ENCODE measurements at places on chromosomes 12 and 14.

DNA sequence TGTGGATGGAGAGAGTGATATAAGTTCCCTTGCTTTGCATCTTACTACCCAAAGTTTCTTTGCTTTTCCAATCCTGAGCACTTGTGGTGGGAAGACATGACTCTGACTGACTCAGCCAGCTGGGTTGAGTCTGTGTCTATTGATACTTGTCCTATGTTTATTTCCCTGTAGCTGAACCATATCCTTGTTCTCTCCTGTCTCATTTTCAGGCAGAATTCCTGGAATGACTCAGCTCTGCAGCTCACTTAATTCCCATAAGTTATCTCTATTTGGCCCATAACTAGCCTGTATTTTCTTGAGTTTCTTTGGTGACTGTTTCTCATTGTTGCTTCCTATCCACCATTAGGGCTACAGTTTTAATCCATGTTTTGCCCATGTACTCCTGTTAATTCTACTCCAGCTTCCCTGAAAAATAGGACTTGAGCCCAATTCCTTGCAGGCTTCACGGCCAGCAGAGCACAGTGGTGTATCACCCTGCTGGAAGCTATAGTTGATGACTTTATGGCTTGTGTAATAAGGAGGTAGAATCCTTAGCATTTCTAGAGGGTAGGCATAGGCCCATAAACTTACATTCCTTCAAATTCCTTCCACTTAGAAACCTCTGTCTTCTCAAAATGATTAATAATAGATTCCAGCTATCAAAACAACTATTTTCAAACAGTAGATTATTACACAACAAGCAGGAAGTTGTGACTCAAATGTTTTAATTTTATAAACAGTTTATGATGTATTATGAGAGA, 183.1 kb downstream of the TMTC3 start:
- DNase-seq: no peak

DNA sequence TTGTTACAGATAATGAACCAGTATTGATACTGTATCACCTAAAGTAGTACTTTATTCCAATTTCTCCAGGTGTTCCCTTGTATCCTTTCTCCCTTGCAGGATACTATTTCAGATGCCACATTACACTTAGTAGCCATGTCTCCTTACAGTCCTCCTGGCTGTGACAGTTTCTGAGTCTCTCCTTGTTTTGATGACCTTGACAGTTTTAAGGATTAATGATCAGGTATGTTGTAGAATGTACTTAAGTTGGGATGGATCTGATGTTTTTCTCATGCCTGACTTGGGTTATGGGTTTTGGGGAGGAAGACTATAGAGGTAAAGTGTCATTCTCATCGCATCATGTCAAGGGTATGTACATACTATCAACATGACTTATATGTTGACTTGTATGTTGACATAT, 193.6 kb downstream of the ADGRD1 start:
- DNase-seq: no peak

- no peak for DNase-seq
These were observed 132.9 kb downstream of the CEP83 start for GRCh38 chr12:94326727-94327126.

DNA sequence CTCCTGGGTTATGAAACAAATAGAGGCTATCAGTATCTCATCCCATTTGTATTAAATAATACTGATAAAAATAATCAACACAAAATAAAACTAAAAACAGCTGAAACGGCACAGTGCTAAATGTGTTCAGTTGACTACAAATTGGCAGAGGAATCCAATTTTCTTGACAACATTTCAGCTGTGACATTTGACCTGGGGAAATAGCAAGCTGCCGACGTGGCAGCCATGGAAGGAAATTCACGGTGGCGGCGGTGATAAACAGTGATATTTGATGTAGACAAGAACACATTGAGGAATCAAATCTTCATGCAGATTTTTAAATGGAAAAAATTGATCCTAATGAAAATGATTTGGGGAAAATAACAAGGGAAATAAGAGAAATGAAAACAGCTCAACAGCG, 159.1 kb upstream of the RTL1 start:
- DNase-seq: no peak

- DNase-seq: no peak
These were observed 64.3 kb upstream of the DIO3 start for GRCh38 chr14:101496776-101497683.

DNA sequence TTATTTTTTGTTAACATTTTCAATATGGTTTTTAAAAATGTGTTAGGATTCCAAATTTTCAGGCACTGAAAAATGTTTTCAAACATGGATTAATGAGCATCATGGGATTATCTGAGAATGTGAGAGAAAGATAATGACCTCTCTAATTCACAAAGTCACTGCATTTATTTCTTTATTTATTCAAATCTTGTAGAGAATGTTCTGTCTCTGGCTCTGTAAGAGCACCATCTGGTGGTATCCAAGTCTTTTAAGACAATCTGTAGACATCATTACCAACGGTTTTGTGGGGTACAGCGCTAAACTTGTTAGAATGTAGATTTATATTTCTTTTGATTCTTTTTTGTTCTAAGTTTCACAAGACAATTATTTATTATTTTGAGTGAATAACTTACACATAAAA, 956.0 kb upstream of the NOVA1 start:
- no peak for DNase-seq

GRCh38 chr12:121773011-121773777, 20.3 kb downstream of the RHOF start:
- no peak for DNase-seq

DNA sequence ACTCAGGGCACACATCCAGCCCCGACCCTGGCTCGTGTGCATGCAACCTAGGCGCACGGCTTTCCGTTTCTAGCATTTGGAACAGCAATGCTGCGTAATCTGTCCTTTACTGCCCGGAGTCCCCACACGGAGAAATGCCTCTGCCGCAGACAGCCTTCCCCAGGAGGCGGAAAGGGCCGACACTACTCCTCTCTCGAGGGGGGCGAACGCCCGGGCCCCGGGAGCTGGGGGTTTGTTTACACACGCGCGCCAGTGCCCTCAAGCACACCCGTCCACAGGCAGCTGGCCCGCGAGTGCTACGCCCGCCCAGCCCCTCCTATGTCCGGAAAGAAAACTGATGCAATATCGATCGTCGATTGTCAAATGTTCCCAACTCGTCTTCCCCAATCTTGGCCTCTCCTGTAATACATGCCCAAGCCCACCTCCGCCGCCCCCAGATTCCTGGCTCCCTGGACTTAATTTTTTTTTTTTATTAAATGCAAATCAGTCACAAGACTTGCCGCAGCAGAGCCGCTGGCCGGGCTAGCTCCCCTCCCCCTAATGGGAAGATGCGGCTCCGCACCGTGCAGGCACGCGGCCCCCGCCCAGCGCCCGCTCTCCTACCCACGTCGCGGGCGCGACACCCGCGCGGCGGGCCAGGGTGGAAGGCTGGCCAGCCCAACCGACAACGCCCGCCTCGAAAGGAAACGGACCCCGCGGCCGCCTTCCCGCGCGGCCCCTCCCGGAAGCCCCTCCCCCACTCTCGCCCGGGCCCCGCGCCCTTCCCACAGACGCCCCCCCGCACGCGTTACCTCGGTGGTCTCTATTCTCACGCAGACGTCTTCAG, 642 bp downstream of the SLC38A2 start:
- no peak for DNase-seq

DNA sequence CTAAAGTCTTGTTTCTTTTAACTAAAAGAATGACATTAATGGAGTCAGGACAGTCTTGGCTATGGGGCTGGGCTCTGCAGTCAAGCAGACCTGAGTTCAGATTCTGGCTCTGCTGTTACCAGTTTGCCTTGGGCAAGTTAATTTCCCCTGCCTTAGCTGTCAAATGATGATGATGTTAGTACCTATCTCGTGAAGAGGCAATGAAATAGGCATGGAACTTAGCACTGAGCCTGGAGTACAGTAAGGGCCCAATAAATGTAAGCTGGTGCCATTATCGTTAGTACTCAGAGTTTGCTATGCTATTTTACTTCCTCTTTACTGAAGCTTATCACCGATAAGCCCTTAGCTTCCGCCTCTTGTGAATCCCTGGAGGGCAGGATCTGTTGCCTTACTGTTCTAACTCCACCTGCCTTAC, 8.5 kb downstream of the FBXW8 start:
- no peak for DNase-seq

DNA sequence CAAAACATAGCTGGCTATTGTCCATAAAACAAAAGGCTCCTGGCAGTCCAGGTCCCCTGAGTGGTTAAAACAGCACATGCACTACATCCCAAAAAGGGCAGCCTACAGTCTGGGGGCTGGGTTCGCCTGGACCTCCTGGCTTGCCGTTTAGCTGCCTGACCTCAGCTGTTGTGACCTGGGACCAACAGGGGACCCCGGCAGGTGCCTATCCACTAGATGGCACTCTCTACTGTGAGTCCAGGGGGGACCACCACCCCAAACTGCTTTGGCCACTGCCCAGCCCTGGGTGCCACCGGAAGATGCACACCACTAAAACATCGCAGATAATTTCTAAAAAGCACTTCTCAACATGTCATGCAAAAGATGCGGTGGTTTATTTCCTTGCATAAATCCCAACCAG, 2.9 kb upstream of the RTL1 start:
- DNase-seq: no peak

DNA sequence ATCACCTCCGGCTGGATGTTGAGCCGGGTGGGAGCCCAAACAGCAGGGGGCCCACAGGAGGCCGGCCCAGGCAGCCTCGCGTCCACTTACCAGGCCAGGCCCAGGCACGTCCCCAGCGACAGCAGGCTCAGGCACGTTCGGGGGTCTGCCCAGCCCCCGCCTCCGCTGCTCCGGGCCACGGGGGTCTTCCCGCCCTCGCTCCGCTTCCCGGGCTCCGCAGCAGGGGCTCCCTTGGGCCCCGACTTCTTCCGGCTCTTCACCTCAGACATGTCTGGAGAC, 216 bp downstream of the IKBIP start:
- DNase-seq: no peak

DNA sequence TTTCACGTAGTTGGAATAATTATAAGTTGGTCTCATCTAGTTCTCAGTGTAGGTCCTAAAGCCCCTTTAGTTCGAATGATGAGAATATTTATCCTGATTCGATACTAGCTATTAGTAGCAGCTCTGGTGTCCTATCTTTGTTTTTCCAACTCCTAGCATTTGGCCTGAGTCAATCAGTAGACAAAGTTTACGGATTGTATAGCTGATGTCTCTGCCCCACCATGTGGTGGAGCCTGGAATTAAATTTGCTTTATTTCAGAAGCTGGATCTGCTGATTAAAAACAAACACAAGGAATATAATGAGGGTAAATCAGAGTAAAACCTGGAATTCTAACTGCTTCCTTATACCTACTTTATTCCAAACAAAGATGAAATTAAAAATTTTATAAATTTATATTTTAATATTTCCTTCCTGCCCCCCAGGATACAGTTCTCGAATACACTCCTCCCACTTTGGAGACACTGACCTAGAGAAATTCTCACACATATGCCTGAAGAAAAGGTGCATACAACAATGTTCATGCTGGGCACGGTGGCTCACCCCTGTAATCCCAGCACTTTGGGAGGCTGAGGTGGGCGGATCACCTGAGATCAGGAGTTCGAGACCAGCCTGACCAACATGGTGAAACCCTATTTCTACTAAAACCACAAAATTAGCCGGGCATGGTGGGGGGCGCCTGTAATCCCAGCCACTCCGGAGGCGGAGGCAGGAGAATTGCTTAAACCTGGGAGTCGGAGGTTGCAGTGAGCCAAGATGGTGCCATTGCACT, 7.6 kb upstream of the BRMS1L start:
- DNase-seq: no peak

GRCh38 chr12:13154027-13154538, 42.4 kb upstream of the EMP1 start:
- DNase-seq: no peak

- no peak for DNase-seq
These were observed 29.1 kb downstream of the SH2B3 start for GRCh38 chr12:111434680-111435338.

DNA sequence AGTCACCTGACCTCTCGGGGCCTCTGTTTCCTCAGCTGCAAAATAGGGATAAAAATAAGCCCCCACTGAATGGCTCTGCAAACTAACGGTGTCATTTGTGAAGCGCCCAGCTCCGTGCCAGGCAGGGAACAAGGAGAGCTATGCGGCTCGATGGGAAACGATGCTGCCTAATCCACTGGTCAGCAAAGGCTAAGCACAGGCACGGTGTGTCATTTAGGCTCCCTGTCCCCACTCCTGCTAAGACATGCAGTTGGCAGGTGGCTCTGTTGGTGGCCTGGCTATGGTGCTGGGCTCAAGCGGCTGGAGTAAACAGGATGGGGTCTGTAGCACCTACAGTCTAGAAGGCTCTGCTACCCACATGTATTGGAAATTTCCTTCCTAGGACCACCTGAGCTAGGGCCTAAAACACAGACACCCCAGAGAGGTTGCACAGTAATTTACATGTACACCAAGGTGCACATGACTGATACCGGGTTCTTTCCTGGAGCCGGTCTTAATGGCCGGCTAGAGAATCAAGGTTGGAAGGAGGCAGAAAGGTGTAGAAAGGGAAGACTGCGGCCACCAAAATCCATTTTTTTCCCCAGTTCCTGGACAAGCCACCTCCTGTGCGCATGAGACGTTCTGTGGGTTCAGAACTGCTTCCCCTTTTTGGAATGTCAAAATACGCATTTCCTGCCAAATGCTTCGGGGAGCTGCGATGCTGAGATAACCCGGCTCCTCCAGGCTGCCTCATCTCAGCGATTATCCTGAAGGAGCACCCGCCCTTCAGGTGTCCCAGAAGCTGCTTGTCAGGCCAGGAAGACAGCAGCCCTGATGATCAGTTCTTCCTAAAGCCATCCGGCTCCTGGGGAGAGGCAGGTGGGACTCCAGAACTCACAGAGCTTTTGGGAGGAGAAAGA, 1.0 kb downstream of the CACNA2D4 start:
- no peak for DNase-seq
